A549 (cell line): ENCODE measurements at places on chromosomes 7 and 10.

- no peak for DNase-seq
Measured at GRCh38 chr7:155124706-155125105, 54.6 kb downstream of the HTR5A start.

DNA sequence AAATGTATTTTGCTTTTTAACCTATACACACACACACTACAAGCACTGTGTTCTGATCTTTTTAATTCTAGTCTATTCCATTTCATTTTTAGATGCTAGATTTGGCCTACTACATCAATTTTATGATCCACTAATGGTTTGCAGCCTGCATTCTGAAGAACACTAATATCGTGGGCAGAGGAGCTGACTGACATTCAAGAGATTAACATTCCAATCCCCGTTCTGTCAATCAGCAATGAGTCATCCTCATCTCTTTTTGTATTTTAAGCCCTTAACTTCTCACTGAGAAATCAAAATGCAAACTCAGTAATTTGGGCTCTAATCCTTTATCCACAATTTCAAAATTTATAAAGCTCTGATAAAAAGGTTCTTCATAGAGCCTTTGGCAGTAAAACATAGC is 47.1 kb upstream of the GAD2 start:
- DNase-seq, result no peak

DNA sequence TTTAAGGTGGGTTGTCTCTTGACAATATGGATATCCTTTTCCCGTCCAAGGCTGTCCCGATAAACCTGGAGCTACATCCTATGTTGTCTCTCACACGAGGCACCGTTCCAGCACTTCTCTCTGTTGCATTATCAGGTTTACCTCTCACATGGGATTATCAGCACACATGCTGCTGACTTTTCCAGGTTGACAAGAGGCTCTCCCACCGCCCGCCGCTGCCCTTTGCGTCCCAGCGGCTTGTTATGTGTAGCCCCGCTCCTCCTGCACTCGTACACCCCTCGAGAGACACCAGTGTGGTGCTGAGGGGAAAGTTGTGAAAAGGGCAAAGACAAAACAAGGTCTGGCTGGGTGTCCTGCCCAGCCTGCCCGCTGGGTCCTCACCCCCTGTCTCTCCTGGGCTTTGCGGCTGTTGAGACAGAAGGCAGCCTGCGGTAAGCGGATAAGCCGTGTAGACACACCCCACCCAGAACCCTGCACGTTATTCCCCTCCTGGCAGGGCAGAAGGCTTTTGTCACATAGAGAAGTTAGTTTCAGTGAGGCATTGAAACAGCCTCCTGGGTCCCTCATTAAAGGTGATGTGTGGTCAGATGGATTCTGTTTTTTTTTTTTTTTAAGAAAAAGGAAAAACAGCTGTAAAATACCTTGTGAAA is 38.7 kb downstream of the UBE3C start:
- DNase-seq, result no peak

DNA sequence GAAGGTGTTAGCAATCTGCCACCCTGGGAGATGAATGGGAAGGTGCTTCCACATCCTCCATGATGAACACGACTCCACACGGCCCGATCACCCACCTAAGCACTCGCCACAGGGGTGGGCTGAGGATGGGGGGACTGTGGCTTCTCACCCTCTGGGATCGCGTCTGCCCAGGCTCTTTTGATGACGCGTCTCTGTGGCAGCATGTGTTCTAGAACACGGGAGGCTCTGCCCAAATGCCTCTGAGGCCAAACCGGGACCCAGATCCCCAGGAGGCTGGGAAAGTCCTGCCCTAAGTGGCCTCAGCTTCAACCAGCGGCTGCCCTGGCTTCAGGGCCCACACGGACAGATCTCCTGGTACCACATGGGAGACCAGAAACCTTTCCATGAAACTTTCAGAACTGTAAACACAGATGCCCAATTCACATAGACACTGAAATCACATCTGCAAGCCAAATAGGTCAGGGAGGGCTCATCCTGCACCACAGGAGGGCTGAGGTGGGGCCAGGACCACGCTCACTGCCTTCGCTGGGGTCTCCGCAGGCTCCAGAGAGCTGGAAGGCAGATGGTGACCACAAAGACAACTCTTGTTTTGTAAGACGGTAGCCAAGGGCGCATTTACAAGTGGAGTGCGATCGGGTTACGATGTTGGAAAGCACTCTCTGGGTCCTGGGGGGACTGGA is 200.6 kb downstream of the PTPRN2 start:
- DNase-seq, result no peak

GRCh38 chr10:131733596-131733995 is 167.2 kb upstream of the PPP2R2D start:
- no peak for DNase-seq

DNA sequence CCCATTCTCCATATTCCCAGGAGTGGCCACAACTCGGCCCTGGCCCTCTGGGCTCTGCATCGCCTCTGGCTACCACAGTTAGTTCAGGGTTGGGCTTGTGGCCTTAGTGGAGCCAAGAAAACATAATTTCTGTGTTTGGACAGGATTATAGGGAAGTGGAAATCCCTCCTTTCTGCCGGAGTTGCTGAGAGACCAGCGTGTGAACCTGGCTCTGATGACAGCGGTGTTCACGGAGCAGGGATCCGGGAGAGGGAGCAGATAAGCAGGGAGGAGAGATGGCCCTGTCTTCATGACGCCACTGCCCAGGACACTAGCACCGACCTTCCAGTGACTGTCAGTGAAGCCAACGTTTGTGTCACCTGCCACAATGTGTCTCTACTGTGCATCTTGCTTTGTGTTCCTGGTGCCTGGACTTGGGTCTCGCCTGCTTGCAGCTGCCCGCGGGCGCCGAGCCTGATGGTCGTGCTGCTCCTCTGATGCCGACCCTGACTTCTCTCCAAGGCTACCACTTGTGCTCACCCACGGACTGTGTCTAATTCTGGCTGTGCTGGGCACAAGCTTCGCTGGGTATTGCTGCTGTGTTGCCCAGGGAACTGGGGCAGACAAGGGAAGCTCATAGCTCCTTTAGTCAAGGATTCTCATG is 67.0 kb upstream of the VIPR2 start:
- DNase-seq, result no peak

DNA sequence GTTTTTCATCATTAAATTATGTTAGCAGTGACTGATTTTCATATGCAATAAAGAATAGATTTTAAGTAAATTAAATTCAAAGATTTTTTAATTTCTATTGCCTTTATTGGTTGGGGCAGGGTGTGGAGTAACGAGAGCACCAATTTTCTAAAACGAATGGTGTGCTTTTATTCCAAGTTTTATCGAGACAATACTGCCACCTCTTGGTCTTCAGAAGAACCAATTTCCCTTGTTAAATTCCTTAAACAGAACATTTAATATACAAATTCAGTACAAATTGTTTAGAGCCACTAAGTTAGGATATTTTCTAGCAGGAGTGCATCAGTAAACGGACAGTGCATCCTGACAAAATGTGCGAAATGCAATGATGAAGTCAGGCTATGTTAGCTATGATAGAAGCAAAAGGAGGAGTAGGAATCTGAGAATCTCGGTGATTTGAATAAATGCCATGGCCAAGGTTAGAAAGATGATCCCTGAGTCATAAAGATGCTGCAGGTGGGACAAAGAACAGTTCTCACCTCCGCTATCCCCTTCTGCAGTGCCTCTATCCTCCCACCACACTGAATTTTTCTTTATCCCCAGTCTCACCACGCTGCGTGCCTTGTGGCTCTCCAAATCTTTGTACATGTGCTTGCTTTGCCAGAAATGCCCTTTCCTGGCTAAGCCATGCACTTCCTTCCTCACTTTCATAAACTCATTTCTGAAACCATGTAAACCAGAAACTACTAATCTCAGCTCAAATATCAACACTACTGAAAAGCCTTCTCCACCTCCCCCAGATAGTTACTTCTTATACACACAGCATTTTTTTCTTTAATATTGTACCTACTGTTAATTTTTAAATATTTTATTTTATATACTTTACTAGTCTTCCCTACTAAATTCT is 31.9 kb upstream of the AGBL3 start:
- DNase-seq, result peak; percentile 22

DNA sequence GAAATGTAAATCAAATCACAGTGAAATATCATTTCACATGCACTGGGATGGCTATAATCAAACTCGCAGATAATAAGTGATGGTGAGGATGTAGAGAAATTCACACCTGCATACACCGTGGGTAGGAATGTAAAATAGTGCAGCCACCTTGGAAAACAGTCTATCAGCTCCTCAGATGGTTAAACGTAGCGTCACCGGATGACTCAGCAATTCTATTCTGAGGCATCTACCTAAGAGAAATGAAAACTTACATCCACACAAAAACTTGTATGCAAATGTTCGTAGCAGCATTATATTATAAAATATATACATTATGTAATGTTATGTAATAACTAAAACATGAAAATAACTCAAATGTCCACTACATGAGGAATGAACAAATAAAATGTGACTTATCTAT is 38.9 kb downstream of the SH3PXD2A start:
- DNase-seq, result no peak
